Activated naive CD4-positive, alpha-beta T cell treated with anti-CD3 and anti-CD28 coated beads, Interleukin-2, amount 50 U/mL, for 16 hours (primary cell): ENCODE measurements at places on chromosomes 5 and 9.

- no peak for DNase-seq
Measured at GRCh38 chr5:140295414-140295813, 7.5 kb downstream of the PFDN1 start.

DNA sequence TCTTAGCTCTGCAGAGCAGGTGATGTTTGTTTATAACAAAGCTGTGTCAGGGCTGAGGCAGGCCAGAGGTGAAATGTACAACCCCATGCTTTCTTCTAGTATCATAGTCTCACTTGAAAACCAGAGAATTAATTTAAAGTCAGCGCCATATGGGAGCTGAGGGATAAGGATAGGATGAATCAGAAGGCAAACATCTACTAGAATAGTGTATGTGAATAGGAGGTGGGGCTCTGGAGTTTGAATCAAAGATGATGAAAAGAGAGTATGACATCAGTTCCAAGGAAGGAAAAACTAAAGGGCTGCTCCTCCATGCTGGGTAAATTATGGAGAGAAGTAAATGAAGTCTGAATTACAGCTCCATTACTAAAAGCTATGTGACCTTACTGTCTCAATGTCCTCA lies 441.5 kb downstream of the RASEF start:
- no peak for DNase-seq

- DNase-seq, result no peak
Measured at GRCh38 chr5:34016750-34017149, 8.9 kb upstream of the AMACR start.

GRCh38 chr5:11683666-11684065 lies 220.6 kb downstream of the CTNND2 start:
- no peak for DNase-seq

- DNase-seq, result peak; percentile 25
Measured at GRCh38 chr9:114588210-114588609, 641 bp downstream of the ATP6V1G1 start.

GRCh38 chr5:51202161-51202560 lies 181.1 kb upstream of the ISL1 start:
- DNase-seq, result no peak

DNA sequence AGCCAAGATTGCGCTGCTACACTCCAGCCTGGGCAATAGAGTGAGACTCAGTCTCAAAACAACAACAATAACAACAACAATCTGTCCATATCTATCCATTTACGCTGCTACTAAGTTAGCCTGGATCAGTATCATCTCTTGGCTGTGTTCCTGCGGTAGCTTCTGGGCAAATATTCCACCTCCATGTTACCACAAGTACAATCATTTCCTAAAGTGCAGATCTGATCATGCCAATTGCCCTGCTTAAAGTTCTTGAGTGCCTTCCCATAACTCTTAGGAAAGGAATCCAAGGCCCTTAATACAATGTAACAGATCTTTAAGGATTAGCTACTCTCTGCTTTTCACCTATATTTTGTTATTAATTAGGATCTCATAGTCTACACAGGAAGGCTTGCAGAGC lies 15.4 kb upstream of the PPP2R2B start:
- DNase-seq, result no peak

DNA sequence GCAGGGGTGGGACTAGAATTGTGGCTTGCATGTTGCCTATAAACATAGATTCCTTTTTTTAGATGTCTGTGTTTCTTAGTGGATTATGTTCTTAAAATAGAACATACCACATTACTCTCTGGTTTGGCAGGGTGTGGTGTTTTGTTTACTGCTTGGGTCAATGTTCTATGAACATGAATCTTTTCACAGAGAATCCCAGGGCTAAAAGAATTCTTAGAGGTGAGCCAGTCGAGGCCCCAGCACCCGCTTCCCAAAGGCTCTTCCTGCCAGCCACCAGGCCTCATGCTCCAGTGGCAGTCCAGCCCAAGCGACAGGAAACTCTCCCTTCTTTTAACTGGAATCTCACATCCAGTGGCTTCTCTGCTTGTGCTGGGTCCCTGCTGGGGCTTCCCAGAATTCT lies 126.6 kb downstream of the C9orf152 start:
- no peak for DNase-seq

DNA sequence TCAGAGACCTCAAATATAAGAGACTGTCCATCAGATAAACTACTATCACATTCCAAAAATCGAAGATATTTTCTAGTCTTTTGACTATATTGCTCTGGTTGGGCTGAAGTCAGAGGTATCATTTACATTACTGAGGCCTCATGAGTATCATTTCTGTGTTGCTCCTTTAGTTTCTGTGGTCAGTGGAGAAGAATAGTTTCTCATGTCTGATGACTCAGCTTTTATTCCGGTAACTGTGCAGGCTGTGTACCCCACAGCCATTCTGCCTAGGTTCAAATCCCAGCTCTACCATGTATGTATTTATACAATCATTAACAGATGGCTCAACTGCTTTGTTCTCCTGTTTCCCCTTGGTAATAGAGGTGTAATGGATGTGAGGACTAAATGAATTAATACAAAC lies 179.3 kb downstream of the ALDH1A1 start:
- DNase-seq, result no peak

DNA sequence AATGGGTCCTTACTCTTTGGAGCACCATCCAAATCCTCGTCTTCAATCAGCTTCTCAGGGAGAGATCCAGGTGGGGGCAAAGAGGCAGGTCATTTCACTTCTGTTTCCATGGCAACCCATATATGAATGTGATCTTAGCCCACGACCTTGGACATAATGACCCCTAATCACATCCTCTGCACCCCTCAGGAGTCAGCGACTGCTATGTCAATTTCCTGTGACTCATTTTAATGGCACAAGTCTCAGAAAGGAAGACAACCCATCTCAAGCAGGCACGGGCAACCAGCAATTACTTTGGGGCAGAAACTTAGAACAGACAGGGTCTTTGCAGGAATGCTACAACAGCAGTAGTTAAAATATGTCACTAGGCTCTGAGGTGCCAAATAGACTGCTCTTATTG lies 591.2 kb downstream of the TLR4 start:
- no peak for DNase-seq

GRCh38 chr5:56482363-56482762 lies 249.2 kb upstream of the ANKRD55 start:
- no peak for DNase-seq

GRCh38 chr9:84668196-84669012 lies 1.1 kb upstream of the NTRK2 start:
- no peak for DNase-seq

DNA sequence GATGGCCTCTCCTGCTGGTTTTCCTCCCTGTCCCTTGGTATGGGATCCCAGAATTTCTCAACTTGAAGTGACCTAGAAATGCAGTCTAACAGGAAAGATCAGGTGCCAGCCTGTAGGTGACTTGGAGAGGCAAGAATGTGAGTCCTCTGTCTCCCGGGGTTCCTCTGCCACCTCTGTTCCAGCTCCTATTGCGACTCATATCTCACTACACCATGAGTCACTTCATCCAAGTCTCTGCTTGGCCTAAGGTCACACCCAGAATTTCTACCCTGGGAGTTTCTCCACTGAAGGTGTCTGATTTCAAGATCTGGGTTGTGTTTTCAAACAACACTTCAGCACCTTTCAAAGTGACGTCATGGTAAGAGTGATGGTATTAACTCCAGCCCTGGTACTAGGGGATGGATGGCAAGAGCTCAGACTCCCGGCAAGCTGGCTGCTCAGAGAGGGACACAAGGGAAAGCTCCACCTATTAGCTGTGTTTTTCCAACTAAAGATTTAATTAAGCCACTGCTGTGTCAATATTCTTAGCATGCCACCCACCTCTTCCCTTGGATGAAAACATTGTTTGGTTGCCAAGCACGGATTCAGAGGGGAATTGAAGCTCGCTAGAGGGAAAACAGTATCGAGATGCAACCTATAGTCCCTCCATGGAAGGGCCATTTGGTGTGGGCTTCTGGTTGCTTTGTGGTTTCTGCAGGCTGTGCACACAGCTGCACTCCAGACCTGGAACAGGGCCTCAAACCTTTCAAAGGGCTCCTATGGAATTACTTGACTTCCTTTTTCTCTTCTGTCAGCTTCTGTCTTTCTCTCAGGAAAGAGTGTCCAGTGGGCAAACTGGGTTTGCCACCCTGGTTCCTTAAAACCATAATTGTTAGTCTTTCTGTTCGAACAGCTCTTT lies 205.7 kb downstream of the GAS1 start:
- no peak for DNase-seq

DNA sequence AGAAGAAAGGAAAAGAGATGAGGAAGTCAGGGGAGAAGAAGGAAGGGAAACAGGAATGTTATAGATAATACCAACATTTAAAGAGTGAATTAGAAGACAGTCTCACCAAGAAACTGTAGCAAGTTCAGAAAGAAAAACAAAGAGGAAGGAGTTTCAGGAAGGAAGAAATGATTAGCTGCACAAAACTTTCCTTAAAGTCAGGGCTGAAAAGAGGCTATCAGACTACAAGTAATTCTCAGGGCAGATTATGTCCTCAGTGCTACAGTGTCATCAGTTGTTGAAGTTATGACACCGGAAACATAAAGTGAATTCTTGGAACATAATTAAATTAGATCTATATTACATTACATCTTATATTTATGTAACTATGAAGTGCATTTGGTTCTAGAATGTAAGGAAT lies 226.9 kb downstream of the ARRDC3 start:
- no peak for DNase-seq

- DNase-seq, result no peak
Measured at GRCh38 chr5:160605266-160605665, 183.6 kb downstream of the PTTG1 start.

- no peak for DNase-seq
Measured at GRCh38 chr9:34611251-34611810, 566 bp downstream of the RPP25L start.

DNA sequence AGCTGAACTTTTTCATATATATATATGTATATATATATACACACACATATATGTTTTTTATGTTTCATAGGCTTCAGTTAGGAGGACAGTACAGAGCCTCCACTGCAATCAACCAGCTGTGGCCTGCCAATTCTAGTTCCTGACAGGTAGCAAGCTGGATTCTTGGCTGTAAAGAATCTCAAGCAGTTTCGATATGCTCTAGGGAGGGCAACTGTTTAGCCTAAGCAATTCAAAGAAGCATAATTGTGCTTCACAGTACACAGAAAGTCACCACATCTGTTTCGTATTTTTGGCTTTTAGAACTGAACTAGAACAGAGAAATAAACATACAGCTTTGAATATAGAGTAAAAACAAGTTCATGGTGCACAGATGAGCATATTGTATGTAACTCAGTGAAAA lies 152.4 kb upstream of the ARRDC3 start:
- DNase-seq, result no peak

GRCh38 chr9:37904445-37905130 lies 661 bp upstream of the SLC25A51 start:
- no peak for DNase-seq

DNA sequence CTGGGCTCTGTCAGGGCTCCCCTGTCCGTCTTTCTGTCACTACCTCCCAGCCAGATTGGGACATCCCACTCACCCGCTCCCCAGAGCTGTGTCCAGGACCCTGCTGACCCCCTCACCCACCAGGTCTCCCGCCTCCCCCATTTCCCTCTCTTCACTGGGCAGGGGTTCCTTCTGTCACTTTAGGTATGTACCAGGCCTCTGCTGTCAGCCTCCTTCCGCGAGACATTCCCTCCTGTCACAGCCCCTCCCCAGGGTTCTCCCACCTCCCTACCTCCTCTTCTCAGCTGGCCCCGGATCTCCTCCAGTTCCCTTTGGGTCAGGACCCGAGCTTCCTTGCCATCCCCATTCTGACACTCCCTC lies 488 bp downstream of the POLR1E start:
- DNase-seq, result no peak

- no peak for DNase-seq
Measured at GRCh38 chr5:82348784-82349425, 70.8 kb upstream of the RPS23 start.

DNA sequence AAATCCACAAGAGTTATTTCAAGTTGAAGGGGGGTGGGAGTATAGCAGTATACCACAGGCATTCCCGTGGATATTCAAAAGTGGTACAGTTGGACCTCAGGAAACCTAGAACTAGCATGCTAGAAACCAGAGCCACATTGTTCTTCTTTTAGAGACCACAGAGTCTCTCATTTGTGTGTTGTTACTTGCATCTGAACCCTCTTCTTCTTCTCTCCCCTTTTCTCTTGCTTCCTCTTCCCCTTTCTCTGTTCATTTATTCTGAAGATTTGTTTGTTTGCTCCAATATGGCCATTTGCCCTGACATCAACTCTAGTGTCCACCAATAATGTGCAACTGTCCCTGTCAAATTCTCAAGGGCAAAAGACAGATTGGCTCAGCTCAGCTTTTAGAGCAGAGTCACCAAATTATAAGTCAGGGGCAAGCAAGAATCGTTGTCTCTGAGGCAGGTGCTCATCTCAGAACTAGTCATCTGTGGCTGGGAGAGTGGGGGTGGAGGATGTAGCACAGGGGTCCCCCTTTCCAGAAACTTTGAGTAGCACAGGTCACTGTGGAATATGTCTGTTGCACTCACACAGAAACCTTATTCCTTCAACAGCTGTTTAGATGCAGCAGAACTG lies 321.1 kb downstream of the ARRDC3 start:
- DNase-seq, result no peak

- DNase-seq, result no peak
Measured at GRCh38 chr9:107755246-107755645, 265.7 kb upstream of the KLF4 start.

- DNase-seq, result peak; percentile 28
Measured at GRCh38 chr9:98795970-98796363, 388 bp downstream of the ANKS6 start.

- DNase-seq, result no peak
Measured at GRCh38 chr5:60841361-60841760, 2.7 kb downstream of the ELOVL7 start.

- no peak for DNase-seq
Measured at GRCh38 chr5:146734936-146735577, 143.5 kb downstream of the PPP2R2B start.

- peak; percentile 25 for DNase-seq
Measured at GRCh38 chr9:92669527-92669889, 423 bp downstream of the IPPK start.

- no peak for DNase-seq
Measured at GRCh38 chr9:36840898-36841536, 193.1 kb downstream of the PAX5 start.

DNA sequence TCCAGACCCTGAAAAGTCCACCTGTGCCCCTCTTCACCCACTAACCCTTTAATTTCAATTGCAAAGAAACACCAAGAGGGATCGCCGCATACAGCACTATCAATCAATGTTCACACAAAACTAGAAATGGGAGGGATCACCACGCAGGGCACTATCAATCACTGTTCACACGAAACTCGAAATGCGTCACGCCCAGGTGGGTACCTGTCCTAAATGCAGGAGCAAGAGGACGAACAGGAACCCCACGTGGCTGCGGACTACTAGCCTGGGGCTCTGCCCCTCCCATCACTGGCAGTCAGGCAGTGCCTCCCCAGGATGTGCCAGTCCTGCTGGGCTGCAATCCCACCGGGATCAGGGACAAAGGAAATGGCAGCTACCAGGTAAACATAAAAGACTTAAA lies 28.2 kb downstream of the RASGEF1C start:
- no peak for DNase-seq

DNA sequence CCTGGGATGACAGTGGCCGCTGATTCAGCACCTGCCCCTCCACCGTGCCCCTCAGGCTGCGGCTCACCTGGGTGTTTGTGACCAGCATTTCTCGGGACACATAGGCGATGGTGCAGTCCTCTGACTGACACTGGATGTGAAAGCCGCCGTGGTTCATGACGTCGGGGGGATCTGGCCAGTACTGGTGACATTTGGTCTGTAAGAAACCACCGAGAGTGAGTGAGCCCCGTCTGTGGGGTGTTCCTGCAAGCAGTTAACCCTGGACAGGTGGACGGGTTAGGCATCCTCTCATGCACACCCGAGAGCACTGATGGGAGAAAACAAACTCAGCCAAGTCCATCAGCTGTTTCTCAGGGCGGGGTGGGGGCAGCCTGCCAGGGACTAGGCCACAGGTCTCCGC lies 62.5 kb upstream of the EPB41L4B start:
- no peak for DNase-seq
